Astrocyte (in vitro differentiated cells and primary cell): ENCODE measurements at places on chromosomes 5 and 9.

- H3K4me1 ChIP-seq, result peaks cover 30% of the 10 kb centered on the region
- H3K27me3 ChIP-seq, result no peaks in the 10 kb centered on the region
- peak overlapping the region; percentile 89 for H3K27ac ChIP-seq
- H3K4me3 ChIP-seq, result no peak overlapping the region
- H3K36me3 ChIP-seq, result peaks cover 3% of the 10 kb centered on the region
Measured at GRCh38 chr9:22054076-22054475, 45.0 kb upstream of the CDKN2B start.

- peaks cover 13% of the 10 kb centered on the region for H3K27me3 ChIP-seq
- DNase-seq, result no peak
- H3K4me1 ChIP-seq, result peaks cover 2% of the 10 kb centered on the region
- H3K36me3 ChIP-seq, result no peaks in the 10 kb centered on the region
- H3K4me3 ChIP-seq, result no peak overlapping the region
Measured at GRCh38 chr9:133167769-133168168, 4.1 kb upstream of the GBGT1 start.

GRCh38 chr5:31036411-31036810 lies 157.1 kb upstream of the CDH6 start:
- H3K27me3 ChIP-seq, result no peaks in the 10 kb centered on the region
- H3K4me3 ChIP-seq, result no peak overlapping the region
- peak overlapping the region; percentile 64 for H3K27ac ChIP-seq
- DNase-seq, result peak; percentile 76

DNA sequence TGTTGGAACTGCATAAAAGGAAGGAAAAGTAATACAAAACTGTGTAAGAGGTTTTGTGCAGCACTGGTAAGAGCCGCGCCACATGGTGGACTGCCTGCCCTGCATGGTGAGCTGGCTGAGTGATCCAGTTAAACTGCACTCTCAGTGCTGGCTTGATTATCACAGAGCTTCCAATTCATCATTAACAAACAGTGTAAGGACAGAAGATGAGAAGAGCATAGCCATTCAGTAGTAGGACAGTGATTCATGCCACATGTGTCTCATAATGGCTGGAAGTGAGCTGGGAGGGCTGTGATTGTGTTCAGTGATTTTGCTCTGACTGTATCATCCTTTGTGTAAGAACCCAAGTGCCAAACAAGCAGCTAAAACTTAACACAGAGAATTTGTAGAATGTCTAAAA lies 14.1 kb downstream of the ASPN start:
- no peaks in the 10 kb centered on the region for H3K27me3 ChIP-seq

GRCh38 chr5:56060276-56061110 lies 65.7 kb upstream of the IL6ST start:
- DNase-seq, result peak; percentile 39
- no peak overlapping the region for H3K27ac ChIP-seq
- H3K4me1 ChIP-seq, result peaks cover 13% of the 10 kb centered on the region
- no peak overlapping the region for H3K4me3 ChIP-seq
- H3K27me3 ChIP-seq, result peaks cover 17% of the 10 kb centered on the region
- H3K36me3 ChIP-seq, result no peaks in the 10 kb centered on the region

DNA sequence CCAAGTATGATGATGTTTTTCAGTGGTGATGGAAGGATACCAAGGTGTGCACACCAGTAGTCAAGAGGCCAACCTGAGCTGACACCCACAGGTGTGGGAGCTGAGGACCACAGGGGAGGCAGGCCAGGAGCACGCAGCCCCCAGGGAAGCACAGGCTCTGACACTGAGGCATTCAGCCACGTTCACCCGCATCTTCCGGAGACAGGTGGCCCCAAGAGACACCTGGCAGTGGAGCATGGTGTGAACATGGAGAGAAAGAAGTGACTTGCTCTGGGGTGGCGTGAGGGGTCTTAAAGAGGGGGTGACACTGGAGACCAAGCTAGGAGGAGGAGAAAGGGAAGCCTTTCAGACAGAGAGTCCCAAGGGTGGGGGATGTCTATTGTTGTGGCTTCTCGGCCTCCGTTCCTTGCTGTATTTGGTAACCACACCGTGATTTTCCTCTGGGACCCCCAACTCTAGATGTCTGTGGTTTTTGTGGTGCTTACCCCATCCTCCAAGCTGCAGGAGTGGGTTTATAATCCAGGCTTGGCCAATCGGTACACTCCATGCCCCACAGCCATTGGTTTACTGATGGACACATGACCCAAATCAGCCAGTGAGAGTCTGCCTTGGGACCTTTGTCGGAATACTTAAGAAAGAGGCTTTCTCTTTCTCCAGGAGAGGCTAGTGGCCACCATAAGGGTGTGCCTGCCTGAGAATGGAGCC lies 84.6 kb downstream of the HRH2 start:
- no peak overlapping the region for H3K27ac ChIP-seq
- H3K27me3 ChIP-seq, result no peaks in the 10 kb centered on the region
- no peak overlapping the region for H3K4me3 ChIP-seq
- no peak for DNase-seq
- no peaks in the 10 kb centered on the region for H3K4me1 ChIP-seq
